ENCODE measurements at places on chromosomes 2 and 18.
A peak's percentile ranks its signal among the peaks of the same experiment; 100 is the strongest.

DNA sequence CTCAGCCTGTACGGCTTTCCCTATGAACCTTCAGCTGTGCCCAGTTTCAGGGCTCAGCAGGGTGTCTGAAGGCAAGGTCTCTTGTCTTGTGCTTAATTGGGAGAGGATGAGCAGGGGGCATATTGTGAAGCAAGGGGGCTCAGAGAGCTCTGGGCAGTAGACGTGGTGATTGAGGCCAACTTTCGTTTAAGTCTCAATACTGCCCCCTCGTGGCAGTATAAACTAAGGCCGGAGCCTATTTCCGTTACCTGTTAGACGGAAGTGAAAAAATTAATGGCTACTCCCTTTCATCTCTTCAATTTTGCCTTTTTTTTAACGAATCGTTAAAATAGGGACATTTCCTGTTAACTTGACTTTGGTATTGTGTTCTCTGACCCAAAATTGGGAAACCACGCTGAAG is 193.4 kb downstream of the TDRD15 start:
- peak; percentile 39 for DNase-seq

DNA sequence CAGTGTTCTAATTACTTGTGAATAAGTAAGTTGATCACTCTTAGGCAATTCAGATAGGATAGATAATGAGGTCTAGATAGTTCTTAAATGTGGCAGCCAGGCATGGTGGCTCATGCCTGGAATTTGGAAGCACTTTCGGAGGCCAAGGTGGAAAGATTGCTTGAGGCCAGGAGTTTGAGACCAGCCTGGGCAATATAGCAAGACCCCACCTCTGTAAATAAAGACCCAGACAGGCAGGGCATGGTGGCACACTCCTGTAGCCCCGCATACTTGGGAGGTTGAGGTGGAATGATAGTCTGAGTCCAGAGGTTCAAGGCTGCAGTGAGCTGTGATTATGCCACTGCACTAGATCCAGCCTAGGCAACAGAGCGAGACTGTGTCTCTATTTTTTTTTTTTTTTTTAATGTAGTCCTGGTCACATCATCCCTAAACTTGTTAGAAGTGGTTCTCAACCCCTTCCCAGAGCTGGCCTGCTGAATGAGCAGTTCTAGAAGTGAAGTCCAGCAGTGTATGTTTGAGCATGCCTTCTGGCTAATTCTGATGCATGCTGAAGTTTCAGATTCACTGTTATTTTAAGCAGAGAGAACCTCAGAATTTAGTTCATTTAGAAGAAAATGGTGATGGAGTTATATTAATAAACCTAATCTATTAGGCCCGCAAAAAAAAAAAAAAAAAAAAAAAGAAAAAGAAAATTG is 306.2 kb downstream of the PRKCE start:
- no peak for DNase-seq

GRCh38 chr18:486929-487740 is 13.4 kb downstream of the COLEC12 start:
- DNase-seq, result no peak

- peak; percentile 14 for DNase-seq
Measured at GRCh38 chr2:182649316-182649715, 66.7 kb upstream of the DNAJC10 start.

- DNase-seq, result no peak
Measured at GRCh38 chr18:25244924-25245698, 106.9 kb downstream of the ZNF521 start.

DNA sequence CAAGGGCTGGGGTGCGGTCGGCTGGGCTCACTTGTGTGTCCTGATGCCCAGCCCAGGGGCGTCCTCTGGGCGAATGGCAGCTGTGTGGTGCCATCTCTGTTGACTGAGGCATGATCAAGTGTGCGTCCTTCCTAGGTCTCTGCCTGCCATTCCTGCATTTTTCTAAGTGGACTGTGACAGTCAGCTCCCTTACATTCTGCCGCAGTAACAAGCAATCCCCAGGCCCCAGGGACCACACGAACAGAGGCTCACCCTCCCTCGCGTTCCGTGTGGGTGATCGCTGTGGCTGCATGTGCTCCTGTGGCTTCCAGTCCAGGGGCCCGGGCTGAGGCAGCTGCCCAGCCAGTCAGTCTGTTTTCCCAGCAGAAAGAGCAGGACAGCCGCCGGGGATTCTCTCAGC is 17.8 kb downstream of the D2HGDH start:
- DNase-seq, result no peak

- no peak for DNase-seq
Measured at GRCh38 chr18:3402982-3403451, 47.0 kb upstream of the TGIF1 start.

DNA sequence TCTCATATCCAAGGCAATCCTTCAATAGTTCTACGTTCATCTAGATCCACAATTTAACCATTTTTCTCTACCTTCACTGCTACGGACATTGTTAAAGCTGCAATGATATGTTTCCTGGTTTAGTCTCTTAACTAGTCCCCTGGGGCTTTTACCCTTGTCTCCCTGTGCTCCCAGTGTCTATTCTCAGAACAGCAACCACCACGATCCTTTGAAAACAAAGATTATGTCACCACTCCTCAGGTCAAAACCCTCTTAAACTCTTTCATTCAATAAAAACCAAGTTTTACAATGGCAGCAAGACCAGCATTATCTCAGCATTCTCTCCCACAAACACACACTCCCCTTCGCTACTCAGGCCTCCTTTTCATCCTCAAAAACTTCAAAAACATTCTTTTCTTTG is 298.2 kb upstream of the CHST9 start:
- DNase-seq, result no peak

DNA sequence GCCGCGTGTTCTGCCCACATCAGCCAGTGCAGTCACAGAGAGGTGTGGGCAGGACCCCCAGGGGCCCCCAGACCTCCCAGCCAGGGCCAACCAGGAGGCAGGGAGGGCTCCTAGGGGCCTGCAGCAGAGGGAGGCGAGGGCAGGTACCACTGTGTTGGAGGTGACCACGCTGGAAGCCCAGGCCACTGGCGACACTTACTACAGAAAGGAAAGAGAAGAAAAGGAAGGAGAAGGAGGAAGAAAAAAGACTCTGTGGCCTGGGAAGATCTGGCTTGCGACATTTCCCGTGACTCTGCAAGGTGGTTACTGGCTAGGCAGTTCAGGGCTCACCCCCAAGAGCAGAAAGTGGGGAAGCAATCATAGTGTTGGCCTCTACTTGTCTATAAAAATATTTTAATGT is 98.1 kb upstream of the BCL2L11 start:
- peak; percentile 86 for DNase-seq

DNA sequence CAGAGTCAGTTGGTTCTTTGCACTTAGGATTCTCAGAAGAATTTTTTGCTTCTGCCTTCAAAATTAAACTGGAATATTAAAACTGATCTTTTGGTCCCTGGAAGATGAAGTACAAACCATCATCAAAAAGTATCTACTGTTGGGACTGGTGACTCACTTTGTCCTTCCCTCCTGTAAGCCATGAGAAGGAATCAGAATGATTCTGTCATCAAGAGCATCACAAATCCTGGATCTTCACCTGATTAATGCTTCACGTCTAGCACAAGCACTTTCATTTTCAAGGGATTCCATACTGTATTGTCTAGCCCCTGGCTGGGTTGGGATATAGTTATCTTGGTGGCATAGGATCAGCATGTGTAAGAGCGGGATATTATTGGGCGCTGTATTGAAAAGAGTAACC is 69.3 kb upstream of the CYP1B1 start:
- DNase-seq, result no peak

GRCh38 chr2:80363791-80364349 is 59.3 kb upstream of the LRRTM1 start:
- DNase-seq, result no peak

- DNase-seq, result no peak
Measured at GRCh38 chr2:3180082-3180908, 197.3 kb downstream of the EIPR1 start.

GRCh38 chr2:95346231-95346737 is 49.1 kb downstream of the KCNIP3 start:
- DNase-seq, result no peak

DNA sequence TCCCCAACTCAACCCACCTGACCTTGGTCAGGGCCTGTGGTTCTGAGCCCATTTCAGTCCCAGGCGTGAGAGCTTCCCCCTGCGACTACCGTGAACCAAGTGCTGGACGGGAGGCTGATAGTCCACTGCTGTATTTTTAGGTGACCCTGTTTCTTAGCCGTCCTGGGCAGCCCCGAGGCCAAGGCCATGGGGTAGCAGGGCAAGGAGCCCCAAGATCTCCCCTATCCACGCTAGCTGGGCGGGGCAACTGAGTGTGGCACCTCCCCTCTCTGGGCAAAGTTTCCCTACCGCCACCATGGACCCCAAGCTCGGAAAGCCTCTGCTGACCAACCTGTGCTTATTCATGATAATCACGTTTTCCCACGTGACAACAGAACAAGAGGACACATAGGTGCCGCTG is 583 bp upstream of the KLHL30 start:
- DNase-seq, result no peak

GRCh38 chr2:75558786-75559679 is 1.7 kb downstream of the EVA1A start:
- DNase-seq, result no peak

- DNase-seq, result no peak
Measured at GRCh38 chr2:215609089-215610032, 173.5 kb upstream of the FN1 start.

DNA sequence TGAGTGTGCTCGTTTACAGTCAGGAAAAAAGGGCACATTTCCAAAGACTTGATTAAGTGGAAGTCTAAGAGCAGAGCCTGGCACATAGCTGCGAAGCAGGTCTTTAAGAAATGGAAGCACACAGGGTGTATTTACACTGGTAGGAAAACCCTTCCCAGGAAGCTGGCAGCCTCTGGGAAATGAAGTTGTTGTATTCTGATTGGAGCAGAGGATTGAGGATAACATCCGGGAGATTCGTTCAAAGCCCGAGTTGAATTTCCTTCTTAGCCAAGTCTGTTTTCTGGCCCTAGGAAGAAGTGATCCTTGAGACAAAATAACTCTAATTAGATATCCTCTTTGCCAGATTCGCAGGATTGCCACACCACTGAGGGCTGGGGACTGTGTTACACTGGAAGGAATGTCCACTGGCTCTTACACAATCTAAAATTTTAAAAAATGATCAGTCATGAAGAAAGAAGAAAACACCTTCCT is 75.9 kb downstream of the ITGB1BP1 start:
- DNase-seq, result no peak

- DNase-seq, result peak; percentile 62
Measured at GRCh38 chr2:218125626-218126080, at the start of gene CXCR2. Gene CXCR2 (plus strand): TSS chr2:218126028. CDS start chr2:218134802, 8,774 bp downstream.

DNA sequence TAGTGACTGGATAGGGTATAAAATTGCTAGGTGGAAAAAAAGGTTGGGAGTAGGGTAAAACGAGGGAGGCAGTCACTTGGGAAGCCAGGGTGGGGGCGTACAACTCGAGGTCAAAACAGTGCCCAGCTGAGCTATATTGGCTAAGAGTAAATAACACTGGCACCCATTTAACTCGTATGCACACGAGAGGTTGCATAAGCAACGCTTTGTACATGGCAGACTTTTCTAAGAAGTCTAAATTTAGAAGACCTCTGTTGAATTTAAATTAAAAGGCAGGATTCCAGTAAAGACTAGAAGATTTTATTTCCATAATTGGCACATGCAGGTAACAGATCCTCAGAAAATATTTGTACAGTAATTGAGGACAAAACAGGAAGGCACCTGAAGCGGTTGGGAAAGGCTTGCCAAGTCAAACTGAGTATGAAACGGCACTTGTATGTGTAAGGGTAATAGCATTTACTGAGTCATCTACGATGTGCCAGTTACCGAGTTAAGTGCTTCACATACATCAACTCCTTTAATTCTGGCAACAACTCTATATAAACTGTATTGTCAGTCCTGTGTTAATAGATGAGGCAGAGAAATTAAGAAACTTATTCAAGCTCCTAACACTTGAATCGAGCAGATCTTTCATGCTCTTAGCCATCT is 1.4 kb upstream of the MALT1 start:
- no peak for DNase-seq

DNA sequence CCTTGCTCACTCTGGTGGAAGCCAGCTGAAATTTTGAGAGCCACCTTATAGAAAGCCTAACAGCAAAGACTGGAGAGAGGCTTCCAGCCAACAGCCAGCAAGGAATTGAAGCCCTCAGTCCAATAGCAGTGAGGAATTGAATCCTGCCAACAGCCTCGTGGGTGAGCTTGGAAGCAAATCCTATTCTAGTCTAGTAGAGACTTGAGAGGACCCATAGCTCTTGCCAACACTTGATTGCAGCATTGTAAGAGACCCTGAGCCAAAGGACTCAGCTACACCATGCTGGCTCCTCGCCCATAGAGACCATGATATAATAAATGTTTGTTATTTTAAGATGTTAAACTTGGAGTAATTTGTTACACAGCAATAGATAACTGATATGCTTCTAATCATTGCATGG is 403.0 kb upstream of the TNP1 start:
- no peak for DNase-seq

GRCh38 chr2:218003981-218004419 is 1.2 kb upstream of the TNS1 start:
- DNase-seq, result no peak

- DNase-seq, result no peak
Measured at GRCh38 chr18:7607540-7608173, 40.5 kb downstream of the PTPRM start.

- no peak for DNase-seq
Measured at GRCh38 chr18:35142275-35142615, 98.6 kb upstream of the ZNF397 start.

- no peak for DNase-seq
Measured at GRCh38 chr2:10400978-10401951, 46.9 kb downstream of the ODC1 start.

DNA sequence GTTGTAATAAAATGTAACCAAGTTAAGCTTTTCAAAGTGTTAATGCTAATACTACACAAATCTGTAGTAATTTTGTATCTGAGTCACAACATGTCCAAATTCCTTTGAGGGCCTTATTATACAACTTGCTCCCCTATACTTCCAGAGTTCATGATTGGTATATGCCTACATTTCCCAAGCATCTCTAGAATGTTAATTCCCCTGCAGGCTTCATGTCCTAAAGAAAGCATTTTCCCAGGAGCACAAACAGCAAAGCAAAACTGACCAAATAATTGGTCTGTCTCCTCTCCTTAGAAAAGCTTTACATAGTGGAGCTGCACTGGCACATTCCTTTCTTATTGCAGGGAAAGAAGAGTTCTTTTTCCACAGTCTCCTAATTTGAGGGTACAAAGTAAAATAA is 3.7 kb downstream of the ALS2 start:
- no peak for DNase-seq

GRCh38 chr2:58073751-58074150 is 27.1 kb downstream of the VRK2 start:
- DNase-seq, result no peak
